Stimulated activated CD4-positive, alpha-beta T cell treated with anti-CD3 and anti-CD28 coated beads, Interleukin-1b, Interleukin-23, amount 100 ng/mL, for 1 hour (primary cell): ENCODE measurements at places on chromosomes 6 and 20.

DNA sequence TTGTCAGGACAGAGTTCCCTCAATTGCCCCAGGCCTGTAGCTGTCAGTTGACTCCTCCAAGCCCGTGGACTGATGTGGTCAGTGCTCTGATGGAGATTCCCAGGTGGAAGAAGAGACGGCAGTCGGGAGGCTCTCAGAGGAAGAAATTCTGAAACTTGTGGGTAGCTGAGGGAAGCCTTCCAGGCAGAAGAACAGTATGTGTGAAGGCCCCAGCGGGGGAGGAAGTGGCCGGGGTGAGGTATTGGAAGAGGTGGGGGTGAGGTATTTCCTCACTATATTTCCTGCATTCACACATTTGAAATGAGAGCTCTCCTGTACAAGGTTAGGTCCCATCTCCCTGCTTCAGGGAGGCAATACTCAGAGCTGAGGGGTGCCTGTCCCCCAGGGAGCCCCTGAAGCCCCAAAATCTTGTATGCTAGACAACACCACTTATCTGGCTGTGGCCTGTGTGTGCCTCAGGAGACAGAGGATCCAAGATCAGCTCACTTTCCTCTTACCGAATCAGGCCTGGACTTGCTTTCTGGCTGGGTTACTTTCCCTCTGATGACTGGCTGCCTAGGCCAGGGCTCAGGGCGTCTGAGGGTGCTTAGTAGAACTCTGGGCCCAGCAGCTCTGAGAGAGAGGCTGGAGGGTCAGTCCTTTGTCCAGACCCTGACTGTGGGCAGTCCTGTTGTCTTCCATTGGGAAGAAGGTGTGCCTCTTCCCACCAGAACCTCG is 49.3 kb upstream of the MYL9 start:
- DNase-seq, result no peak

DNA sequence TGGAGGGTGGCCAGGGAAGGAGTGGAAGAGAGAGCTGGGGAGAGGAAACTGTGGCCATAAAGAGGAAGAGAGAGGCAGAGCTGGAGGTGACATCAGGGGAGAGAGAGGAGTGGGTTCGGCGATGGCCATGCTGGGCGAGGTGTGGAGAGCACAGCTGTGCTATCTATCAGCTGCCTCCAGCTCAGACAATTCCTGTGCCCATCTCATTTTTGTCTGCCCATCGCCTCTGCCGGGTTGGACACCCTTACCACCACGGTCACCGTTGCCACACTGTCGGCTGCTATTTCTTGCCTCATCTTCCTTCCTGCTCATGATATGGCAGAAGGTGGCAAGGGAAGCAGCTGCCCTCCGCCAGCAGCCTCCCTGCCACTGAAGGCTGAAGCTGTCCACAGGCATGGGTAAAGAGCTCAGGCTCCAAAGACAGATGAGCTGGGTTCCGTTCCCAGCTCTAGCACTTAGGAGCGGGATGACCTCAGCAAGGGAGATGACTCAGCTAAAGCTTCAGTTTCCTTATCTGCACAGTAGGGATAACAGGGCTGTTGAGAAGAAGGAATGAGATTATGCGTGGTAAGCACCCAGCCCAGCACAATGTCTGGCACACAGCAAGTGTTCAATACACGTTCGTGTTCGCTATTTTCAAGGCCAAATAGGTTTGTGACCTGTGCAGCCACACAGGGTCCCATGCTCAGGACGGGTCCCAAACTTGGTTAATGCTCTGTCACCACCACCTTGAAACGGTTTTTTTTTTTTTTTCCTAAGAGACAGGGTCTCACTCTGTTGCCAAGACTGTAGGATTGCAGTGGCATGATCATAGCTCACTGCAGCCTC is 21.9 kb upstream of the TAF8 start:
- no peak for DNase-seq

DNA sequence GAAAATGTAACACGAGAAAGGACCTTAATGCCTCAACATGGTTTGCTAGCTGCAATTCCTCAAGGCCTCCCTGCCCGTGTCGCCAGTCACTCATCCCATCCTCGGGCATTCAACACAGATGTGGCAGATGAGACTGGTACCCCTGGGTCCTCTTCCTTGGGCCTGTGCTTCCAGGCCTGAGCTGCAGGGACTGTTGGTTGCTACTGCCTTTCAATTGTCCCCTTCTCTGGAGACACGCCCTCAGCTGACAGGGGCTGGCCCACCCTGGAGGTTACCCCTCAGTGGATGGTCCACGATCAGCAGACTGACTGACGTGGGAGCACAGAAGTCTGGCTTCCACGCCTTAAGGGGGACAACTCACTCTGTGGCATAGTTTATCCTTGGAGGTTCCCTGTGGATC is 495.1 kb upstream of the CHD6 start:
- DNase-seq, result no peak

DNA sequence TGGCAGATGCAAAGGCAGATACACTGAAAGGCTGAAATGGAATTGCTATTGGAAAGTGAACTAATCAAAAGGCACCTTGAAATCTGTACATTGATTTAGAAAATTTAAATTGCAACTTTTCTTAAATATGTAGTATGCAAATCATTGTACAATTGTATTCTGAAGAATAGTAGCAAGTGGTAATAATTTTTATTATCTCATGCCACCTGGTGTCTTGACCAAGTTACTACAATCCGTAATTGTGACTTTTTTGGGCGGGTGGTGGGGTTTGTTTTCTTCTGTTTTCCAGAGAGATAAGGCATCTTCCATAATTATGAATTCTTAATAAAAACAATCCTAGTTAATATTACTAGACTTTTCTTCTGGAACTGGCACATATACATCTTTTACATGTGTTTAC is 12.5 kb upstream of the BCKDHB start:
- DNase-seq, result no peak

- no peak for DNase-seq
Measured at GRCh38 chr20:57705127-57705899, 4.5 kb downstream of the PMEPA1 start.

DNA sequence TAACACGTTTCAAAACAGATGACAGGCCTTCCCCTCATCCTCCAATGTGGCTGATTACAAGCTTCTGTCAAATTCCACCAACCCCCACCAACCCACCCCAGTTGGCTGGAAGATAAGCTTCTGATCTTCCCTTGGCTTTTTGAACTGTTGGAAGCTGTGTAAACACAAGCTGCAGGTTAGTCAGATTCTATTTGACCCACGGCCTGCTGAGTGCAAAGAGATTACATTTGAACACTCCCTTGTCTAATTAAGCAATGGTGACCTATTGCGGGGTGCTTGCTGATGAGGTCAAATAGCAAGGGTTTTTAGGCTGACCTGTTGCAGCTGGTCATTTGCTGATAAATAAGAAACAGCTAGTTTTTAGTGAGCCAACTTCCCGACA is 379.7 kb downstream of the BMP2 start:
- DNase-seq, result no peak

GRCh38 chr6:133637436-133637835 is 251.5 kb upstream of the TCF21 start:
- no peak for DNase-seq

DNA sequence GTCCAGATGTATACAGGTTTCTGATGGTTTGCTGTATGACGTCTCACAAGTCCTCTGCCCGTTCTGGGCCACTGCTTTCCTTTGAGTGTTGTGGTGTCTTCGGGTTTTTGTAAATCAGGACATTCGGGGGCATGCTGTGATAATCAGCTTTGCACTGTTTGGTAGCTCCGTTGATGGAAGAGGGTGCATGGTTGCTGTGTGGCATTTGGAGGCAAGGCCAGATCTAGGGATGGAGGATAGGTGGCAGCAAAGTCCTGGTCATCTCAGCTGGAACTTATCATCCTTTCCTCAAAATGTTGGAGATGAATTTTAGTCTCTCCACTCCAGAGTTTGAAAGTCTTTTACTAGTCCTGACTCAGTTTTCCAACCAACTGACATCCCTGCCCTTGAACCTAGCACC is 91.0 kb downstream of the SCP2D1 start:
- DNase-seq, result no peak

DNA sequence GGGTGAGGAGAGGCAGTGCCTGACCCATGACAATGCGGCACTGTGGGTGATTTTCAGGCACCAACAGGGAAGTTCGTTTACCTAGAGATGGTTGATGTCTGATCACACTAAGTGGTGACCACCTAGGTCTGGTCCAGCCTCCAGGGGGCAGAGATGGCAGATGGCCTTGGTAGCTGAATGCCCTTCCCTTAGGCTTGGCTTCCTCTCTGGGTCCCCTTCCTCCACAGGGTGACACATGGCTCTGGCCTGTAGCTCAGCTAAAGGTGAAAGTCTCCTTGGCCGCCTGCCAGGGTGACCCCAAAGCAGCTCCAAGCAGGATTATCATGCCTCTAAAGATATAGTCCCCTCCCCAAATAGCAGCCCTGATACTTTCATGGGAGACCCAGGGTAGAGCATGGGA is 6.4 kb downstream of the GDAP1L1 start:
- DNase-seq, result no peak

- DNase-seq, result no peak
Measured at GRCh38 chr6:91437315-91437729, 850.5 kb upstream of the MAP3K7 start.

- DNase-seq, result no peak
Measured at GRCh38 chr6:24766680-24767462, 7.9 kb upstream of the GMNN start.

DNA sequence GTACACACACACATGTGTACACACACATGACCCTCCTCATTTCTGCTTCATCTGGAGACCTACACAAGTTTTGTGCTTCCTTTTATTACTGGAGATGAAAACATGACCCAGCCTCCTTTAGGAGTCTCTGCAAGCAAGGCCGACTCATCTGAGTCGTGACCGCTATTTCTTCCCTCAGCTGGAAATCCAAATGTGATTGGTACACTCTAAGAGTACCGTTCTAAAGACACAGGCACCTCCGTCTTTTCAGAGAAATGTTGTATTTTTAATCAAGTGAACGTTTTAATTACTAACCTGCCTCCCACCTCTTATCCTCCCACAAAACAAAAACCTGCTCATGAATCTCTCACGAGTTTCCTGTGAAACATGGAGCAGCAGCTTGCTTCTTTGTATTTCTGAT is 63.0 kb downstream of the LAMP5 start:
- no peak for DNase-seq

DNA sequence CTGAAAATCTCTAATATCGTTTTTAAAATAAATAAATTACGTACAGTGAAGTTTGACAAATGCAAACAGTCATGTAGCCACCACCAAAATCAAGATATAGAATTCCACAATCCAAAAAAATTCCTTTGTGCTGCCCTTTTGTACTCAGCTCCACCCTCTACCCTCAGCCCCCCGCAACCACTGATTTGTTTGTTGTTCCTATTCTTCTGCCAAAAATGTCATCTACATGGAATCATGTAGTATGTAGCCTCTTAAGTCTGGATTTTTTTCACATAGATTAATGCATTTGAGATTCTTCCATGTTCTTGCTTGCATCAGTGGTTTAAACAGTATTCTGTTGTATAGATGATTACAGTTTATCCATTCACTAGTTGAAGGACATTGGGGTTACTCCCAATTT is 8.5 kb upstream of the REPS1 start:
- no peak for DNase-seq

GRCh38 chr20:22962567-22963439 is 72.3 kb upstream of the SSTR4 start:
- no peak for DNase-seq
